CD4-positive, alpha-beta T cell treated with Interleukin-4 for 4 hours (primary cell): ENCODE measurements at places on chromosomes 7 and 10.

GRCh38 chr10:80144696-80145131 lies 12.2 kb downstream of the PLAC9 start:
- no peak for DNase-seq

DNA sequence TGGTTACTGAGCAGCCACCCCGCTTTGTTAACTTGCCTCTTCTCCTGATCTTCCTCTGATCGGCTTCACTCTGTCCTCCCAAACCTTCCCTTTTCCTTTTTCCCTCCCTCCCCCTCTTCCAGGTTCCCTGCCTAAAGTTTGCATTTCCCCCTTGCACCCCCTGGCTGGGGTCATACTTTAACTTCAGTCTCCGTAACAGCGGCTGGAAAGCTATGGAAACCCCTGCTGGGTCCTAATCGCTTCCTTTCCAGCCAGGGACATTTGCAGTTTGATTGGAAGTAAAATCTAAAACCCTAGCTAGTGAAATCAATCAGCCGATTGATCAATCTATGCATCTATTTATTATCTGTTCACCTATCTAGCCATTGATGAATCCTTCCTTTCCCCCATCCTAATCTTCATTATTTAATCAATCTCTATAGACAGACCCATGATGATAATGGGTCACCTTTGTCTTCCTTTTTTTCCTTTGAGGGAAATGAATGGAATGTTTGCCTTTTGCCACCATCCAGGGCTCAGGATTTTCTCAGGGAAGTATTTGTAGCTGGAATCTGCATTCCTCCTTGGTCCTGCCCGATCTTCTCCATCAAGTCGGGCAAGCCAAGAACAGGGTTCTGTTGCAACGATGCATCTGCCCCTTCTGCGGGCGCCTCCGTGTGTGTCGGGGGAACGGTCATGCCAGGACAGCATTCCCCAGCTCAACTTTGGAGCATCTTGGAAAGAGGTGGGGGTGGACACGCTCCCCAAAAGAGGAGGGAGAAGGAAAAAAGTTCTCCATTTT lies 8.8 kb downstream of the GATA3 start:
- no peak for DNase-seq

DNA sequence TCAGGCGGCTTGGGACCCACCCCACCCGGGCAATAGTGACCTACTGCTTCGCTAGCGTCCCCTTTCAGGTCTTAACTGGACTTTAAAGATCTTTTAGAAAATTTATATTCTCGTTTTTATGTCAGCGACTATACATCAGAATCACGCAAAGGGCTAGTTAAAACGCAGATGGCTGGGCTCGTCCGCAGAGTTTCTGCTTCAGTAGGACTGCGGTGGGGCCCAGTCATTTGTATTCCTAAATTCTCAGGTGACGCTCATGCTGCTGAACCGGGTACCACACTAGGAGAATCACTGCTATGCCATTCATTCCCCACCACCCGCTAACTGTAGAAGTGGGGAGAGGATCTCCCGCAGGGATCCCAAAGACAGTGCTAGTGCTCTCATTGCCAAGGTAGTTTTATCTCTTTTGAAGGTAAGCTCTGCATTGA lies 12.0 kb upstream of the SP8 start:
- DNase-seq, result no peak

- DNase-seq, result no peak
Observed at GRCh38 chr7:44150466-44150832, 9.3 kb upstream of the MYL7 start.

DNA sequence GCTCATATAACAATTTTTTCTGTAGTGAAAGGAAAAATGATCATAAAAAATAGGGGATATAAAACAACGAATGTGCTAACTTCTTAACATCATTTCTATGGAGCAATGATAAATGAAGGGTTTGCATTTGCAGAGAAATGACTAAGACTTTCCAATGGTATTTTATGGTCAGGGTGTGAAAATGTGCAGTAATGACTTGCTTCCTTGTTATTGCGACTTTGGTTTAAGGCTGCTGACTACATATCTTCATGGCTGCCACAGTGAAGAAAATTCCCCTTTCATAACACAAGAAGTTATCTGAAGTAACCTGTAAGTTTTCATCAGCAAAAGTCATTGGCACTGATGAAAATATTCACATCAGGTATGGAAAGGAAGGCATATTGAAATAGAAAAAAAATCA lies 166.1 kb upstream of the NRG3 start:
- no peak for DNase-seq

GRCh38 chr10:6563731-6564130 lies 16.3 kb downstream of the PRKCQ start:
- DNase-seq, result no peak

GRCh38 chr10:71990706-71991269 lies 26.6 kb downstream of the CHST3 start:
- DNase-seq, result no peak

GRCh38 chr10:103493362-103493915 lies at the start of gene NEURL1:
NEURL1 (plus strand) TSS chr10:103493705; CDS start chr10:103494388, 683 bp downstream.
- DNase-seq, result no peak

GRCh38 chr7:137689761-137690160 lies 157.0 kb downstream of the DGKI start:
- no peak for DNase-seq

GRCh38 chr10:97771055-97771891 lies 526 bp downstream of the SFRP5 start:
- DNase-seq, result no peak
